Body of pancreas (tissue), 4 donors: ENCODE measurements at places on chromosomes 12 and 14.

DNA sequence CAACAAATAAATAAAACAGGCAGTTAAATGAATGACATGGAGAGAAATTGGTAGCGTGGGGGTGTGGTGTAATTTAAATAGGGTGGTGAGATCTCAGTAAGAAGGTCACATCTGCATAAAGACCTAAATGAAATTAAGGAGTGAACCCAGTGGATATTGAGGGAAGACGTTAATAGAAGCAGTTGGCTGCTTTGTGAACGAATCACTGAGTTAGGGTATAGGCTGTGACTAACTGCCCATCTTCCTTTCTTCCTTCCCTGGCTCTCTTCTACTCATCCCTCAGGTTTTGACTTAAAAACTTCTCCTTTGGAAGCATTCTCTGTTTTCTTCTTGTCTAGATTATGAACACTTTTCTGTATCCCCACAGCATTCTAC is 64.7 kb downstream of the BTG1 start:
- DNase-seq, result no peak

DNA sequence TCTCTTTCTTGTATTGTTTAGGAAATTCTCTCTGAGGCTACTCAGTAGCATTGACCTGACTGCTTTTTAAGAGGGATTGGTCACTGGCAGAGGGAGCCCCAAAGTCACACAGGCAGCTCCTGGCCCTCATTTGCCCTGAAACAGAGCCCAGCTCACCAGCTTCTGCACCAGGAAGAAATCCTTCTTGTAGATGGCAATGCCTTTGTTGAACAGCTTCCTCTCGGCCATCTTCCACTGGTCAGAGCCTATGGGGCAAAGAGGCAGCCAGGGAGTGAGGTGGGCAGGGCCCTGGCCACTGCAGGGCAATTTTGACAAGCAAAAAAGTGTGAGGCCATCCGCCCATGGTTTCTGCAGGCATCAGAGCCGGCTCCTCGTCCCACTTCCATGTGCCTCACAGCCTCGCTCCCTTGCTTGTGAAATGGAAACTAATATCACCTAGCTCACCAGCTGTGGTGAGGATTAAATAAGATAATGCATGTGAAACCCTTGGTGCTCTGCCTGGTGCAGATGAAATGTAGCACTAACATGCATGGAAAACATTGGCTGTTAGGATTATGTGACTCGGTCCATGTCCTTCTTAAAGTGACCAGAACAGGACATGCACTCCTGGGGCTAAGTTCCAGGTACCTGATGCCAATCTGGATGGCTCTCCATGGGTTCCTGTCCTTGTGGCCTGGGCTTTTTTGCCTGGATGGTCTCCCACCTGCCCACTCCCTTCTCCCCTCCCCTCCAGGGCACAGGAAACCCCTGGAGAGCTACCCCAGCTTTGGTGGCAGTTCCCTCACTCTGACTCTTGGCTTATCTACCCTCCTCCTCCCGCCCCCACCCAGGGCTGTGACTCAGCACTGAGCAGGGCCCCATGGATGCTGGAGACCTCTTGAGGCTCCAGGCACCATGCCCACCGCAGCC is 11.2 kb upstream of the PNMA1 start:
- no peak for DNase-seq

- peak; percentile 84 for DNase-seq
These were observed 40.9 kb upstream of the STXBP6 start for GRCh38 chr14:25090716-25091454.

GRCh38 chr12:31867292-31867691 is 91.9 kb upstream of the RESF1 start:
- no peak for DNase-seq
